GM12865 (cell line): ENCODE measurements at places on chromosomes 5 and 9.
A peak's percentile ranks its signal among the peaks of the same experiment; 100 is the strongest.

DNA sequence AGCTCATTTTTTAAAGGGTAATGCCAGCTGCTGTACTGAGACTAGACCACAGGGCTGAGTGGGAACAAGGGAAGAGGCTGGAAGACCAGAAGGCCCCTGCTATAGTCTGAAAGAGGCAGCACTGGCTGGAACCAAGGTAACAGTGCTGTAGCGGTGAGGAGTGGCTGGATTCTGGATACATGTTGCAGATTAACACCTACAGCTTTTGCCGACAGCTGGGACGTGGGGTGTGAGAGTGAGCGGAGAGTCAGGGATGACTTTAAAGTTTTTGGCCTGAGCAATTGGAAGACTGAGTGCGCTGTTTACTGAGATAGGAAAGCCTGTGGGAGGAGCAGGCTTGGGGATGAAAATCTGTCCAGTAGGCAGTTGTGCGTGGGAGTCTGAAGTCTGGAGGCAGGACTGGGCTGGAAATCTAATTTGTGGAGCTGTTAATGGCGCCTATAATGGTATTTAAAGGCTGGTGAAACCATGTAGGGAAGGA is 26.5 kb downstream of the AQP7 start:
- no peak for DNase-seq

DNA sequence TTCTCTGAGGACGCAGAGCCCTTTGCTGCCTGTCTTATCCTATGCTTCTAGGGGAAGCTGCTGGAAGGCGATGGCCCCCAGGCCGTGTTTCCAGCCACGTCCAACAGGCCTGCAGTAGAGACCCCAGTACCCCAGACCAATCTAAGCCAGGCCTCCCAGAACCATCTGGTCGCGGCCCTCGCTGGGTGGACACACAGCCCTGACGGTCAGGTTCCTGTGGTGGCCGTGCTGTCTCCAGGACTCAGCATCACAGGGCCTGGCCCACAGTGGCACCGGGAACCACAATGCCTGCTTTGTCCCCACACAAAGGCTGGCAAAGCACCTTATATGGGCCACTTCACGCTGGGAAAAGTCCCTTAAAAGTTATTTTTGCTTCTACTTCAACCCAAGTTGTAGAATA is 44.5 kb downstream of the SEMA4D start:
- DNase-seq = no peak

DNA sequence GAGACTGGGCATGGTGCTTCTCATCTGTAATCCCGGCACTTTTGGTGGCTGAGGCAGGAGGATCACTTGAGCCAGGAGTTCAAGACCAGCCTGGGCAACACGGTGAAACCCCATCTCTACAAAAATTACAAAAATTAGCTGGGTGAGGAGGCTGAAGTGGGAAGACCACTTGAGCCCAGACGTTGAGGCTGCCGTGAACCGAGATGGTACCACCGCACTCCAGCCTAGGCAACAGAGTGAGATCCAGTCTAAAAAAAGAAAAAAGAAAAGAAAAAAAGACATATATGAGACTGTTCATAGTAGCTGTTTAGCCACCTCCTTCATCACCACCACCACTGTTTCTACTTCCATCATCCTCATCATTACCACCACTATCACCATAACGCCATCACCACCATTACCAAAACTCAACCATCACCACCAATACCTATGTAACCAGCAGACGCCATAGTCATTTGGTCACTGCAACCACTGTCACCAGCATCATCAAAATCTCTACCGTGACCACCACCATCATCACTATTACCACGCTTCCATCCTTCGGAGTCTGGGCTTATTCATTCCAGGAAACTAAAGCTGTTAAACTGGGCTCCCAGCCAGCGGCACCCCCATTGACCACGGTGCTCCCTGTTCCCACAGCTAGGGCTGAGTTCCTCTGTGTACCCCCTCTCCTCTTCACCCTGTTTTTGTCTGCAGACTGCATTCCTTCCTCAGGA is 8.4 kb upstream of the KIF12 start:
- DNase-seq = no peak

DNA sequence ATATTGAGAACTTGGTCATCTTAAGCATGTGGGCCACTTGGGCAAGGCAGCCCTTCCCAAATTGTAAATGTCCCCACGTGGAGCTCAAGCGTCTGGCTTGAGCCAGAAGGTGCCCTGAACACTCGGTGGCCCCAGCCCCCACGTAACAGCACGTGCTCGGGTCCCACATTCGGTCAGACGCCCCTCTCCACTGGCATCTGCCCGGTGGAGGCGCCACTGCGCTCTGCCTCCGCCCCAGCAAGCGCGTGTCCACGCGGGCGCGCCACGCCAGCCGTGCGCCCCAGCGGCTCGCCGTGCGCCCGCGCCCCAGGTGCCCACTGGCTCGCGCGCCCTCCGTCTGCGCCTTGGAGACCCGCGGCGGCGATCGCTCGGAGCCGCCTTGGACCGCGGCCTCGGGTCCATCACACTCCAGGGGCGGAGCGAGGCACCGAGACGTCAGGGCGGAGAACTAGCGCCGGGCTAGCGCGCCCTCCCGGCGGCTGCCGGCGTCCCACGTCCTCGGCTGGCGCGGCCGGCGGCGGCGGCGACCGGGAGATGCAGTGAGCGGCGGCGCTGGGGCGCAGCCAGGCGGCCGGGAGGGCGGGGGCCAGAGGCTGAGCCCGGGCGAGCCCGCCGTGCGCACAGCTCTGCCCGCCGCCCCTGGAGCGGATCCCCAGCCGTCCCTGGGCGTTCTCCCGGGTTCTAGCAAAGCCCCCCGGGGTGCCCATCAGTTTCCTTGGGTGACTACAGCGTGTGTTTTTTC is at the start of gene PALM2AKAP2:
Gene PALM2AKAP2, plus strand, starts transcription at position 488 of the 742 bp plus-strand sequence. CDS start 291 bp downstream, outside the sequence.
- DNase-seq = peak; percentile 6

DNA sequence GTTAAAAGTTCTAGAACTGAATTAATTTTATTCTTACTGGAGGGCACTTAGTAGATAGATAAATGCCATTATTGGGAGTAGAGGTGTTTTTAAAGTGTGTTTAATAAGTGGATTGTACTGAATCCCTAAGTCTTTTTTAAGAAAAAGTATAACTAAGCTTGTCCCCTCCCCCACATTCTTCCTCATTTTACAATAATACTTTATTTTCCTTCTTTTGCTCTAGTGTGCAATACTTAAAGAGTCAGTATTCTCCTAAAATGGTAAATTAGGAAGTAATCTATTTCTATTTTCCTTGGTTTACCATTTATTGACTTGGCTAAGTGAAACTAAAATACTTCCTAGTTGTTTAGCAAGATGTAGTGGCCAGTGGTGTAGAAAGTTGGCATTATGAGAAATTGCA is 11.6 kb downstream of the UBLCP1 start:
- no peak for DNase-seq
